ENCODE measurements at places on chromosomes 16 and 17.

DNA sequence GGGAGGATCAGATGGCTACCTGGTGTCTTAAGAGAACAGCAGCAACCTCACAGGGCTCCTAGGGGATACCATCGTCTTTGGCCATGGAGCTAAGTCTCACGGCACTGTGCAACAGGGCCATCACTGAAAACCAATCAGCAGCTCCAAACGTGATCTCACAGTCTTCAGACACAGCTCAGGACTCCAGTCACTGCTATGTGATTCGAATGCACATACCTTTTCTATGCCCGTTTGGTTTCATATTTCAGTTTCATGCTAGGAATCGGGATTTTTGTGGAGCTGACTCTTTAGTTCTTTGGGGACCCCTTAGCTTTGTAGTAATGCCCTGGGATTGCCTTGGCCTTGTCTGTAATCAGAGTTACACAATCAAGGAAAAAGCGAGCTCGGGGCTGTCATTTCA, 162.8 kb upstream of the CDH11 start:
- DNase-seq = no peak

DNA sequence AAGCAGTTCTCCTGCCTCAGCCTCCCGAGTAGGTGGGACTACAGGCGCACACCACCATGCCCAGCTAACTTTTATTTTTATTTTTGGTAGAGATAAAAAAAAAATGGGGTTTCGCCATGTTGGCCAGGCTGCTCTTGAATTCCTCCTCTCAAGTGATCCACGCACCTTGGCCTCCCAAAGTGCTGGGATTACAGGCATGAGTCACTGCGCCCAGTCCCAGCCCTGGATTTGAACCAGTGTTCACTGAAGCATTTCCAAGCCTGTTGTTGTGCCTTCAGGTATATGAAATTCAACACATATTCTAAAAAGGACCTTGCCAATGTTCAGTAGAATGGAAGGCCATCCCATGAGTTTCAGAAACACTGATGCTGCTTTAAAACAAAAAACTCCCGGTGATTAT, 165.3 kb downstream of the SLC39A11 start:
- no peak for DNase-seq

- DNase-seq = no peak
These were observed 50.8 kb upstream of the MAF start for GRCh38 chr16:79651363-79651762.

DNA sequence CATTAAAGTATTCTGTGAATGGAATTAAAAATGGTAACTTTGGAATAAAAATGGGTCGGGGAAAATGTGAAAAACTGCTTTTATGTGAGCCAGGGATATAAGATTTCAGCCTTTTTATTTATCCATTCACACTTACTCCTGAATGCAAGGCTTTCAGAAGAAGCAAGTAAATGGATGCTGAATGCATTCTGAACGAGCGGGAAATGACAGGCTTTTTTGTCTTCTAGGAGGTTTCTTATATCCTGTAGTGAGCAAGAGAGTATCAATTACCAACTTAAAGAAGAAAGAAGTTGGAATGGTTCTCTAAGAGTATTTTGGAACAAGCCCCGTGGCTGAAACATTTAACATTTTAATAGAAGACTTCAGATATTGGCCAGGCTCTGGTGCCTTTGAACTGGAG, 36.0 kb downstream of the NUP93 start:
- DNase-seq = no peak

- DNase-seq = no peak
These were observed 177.3 kb downstream of the CYB561 start for GRCh38 chr17:63268827-63269226.

DNA sequence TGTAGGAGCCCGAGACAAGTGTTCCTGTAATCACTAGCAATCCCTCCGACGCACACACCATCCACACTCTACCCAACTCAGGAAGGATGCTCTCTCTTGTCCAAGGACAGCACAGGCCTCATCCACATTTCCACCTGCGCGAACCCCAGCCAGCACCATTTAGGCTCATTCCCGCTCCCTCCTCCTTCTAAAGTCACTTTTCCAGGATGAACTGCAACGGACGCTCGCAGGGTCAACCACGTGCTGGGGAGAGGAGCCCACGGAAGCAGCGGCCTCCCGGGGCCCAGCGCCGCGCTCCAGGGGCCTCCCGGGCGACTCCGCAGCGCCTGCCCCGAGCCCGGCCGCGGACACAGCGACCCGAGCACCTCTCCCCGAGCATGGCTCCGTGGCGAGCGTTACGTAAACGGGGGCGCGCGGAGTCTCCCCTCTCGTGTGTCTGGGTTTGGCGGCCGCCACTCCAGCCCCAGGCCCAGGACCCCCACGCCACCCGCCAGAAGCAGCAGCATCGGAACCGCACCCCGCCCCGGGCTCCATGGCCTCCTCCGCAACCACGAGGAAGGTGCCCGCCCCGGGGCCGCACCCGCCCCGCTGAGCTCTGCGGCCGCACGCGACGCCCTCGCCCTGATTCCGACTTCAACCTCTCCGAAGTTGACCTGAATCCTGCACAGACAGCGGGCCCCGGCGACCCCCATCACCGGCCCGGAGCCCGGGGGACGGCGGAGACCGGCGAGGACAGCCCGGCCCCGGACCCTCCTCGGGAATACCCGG, 668 bp downstream of the USP36 start:
- peak; percentile 33 for DNase-seq

GRCh38 chr17:65231662-65232335, 94.6 kb downstream of the RGS9 start:
- DNase-seq = peak; percentile 92

GRCh38 chr17:68184816-68185436, 62.9 kb upstream of the AMZ2 start:
- no peak for DNase-seq

DNA sequence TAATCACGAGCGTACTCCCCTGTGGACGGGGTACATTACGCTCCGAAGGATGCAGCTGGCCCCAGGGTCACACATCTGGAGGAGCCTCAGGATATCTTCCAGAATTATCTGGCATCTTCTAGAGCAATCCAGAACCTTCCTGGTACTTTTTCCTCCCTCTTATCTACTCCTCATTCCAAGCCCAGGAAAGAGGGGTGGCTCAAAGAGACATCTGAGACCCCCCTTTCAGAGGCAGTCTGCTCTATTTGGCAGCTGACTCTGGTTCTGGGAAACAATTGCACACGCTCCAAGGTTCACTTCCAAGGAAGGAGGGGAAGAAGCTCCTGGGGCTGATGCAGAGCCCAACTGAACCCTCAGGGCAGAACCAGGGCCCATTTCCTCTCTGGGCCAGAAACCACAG, 14.9 kb downstream of the RBFOX3 start:
- DNase-seq = no peak

GRCh38 chr16:64363039-64363438, 758.8 kb downstream of the CDH11 start:
- no peak for DNase-seq

GRCh38 chr16:24504472-24505345, 34.7 kb upstream of the RBBP6 start:
- peak; percentile 61 for DNase-seq

DNA sequence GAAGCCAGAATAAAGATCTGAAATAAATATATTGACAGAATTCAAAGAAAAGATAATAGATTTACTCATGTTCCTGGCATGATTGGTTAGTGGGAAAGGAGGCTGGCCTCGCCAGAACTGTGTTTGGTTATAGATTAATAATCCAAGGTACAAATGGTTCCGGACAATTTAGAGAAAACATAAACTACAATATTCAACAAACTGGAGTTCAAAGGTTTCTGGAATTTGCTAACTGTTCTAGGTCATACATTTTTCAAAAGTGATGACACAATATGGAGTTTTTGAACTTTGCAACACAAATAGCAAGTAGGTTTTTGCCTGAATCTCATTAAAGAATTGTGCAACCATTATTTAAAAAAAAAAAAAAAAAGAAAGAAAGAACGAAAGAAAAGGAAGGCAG, 251.7 kb upstream of the SALL1 start:
- peak; percentile 41 for DNase-seq

- DNase-seq = peak; percentile 45
These were observed 57.4 kb upstream of the TEKT3 start for GRCh38 chr17:15398736-15399331.

DNA sequence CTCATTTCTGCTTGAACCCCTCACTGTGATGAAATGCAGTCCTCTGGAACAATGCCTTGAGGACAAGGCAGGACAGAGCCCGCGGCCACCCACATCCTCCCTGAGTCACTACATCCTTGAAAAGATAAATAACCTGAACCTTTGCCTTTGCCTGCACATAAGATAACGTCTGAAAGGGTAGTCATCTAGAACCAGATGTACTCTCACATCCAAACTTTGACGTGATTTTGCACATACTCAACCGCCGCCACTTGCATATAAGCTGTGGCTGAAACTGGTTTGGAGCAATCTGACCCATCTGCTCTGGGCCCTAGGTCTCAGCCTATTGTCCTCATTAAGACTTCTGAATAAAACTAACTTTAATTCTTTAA, 252.1 kb downstream of the PHKB start:
- DNase-seq = peak; percentile 67

- no peak for DNase-seq
These were observed 331.2 kb downstream of the MAF start for GRCh38 chr16:79269211-79269863.

DNA sequence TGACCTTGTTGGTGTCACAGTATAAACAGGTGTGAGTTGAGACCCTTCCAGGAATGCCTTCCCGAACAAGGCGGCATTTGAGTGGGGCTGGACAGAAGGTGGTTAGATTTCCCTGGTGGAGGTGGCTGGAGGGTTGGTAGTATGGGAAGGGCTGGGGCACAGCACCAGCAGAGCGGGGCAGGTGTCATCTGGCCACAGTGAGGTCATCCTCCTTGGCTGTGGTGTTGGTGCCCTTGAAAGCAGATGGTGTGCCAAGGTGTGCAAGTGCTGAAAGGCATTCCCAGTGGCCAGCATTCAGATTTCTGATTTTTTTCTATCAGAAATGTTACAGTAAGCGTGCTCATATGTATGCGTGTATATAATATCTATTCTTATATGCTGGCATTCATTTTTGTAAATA, 126.6 kb downstream of the LAT start:
- no peak for DNase-seq

DNA sequence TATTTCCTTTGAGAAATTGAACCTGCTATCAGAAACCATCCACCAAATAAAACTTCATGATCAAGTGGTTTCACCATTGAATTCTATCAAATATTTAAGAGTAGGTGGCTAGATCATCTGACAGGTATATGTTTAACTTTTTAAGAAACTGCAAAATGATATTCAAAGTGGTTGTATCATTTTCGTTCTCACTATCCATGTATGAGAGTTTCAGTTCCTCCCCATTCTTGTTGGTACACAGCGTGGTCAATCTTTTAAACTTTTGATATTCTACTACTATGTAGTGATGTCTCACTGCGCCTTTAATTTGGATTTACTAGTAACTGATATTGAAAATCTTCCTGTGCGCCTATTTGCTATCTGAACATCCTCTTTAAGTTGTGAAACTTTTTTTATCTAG, 163.7 kb downstream of the CYB561 start:
- DNase-seq = no peak

DNA sequence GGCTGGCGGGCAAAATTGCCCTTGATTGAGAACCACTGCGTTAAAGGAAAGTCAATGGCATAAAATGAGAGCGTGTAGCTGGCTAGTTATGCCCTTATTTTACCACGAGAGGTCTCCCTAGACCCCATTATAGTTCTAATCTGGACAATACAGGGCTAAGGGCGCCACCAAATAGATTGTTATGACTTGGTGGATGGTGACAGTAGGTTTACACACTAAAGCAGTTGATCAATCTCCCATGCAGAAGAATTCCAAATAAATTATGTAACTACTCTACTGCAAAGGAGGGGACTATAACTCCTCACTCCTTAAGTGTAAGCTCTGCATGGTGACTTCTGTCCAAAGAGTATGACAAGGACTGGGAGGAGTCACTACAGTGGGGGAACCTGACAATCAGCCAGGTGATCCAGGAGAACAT, 20.4 kb upstream of the YPEL2 start:
- peak; percentile 56 for DNase-seq

- DNase-seq = no peak
These were observed 8.1 kb upstream of the CCL18 start for GRCh38 chr17:36055921-36056520.

GRCh38 chr17:28599311-28600184, 723 bp upstream of the SPAG5 start:
- peak; percentile 94 for DNase-seq

GRCh38 chr17:49035470-49036269, 38.5 kb downstream of the IGF2BP1 start:
- DNase-seq = peak; percentile 44

DNA sequence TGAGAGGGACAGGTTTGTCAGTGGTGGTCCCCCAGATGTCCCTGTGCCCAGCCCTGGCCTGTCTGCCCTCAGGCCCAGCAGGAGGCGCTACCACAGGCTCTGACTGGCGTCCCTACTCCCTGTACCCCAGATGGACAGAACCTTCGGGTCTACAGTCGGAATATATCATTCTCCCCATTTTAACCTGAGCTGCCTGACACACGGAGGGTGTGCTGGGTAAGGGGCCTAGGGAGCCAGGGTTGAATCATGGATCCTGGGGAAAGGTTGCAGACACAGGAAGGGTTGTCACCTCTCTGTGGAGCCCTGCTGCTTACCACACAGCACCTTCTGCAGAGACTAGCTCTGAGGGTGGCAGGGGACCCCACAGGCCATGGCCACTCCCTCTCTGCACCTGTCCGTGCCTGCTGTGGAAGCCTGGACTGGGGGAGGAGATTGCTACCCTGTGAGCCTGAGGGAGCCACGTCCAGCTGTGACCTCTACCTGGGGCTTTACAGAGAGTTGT, 162.2 kb upstream of the ZNF267 start:
- no peak for DNase-seq

GRCh38 chr16:26335236-26335853, 643.6 kb downstream of the HS3ST4 start:
- no peak for DNase-seq

DNA sequence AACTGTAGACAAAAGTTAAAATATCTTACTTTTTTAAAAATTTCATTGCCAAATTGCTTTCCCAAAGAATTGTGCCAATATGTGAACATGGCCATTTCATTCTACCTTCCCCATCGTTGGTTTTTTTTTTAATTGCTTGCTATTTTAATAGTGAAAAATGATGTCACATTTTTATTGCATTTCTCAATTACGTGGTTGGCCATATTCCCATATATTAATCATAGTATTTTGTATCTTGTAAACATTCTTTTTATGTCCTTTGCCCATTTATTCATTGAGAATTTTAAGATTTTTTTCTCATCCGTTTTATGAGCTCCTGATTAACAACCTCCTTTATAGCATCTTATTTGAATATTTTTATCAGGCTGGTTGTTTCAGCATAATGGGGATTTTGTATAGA, 7.2 kb downstream of the OMG start:
- DNase-seq = peak; percentile 60

DNA sequence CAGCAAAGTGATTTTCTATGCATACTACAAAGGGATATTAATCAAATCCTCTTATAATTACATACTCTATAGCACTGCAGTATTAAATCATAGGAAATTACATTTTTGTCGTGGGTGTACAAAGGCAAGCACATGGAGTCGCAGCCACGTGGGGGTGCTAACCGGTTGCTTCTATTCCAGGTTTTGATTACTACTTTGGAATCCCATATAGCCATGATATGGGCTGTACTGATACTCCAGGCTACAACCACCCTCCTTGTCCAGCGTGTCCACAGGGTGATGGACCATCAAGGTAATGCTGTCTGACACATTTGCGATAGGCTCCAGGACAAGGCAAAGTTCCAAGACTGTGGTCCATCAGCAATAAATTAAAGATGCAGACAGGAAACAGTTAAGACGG, 60.1 kb downstream of the ARSG start:
- no peak for DNase-seq

Data from HCEC 1CT (cell line).